ENCODE measurements at places on chromosomes 4 and X.

DNA sequence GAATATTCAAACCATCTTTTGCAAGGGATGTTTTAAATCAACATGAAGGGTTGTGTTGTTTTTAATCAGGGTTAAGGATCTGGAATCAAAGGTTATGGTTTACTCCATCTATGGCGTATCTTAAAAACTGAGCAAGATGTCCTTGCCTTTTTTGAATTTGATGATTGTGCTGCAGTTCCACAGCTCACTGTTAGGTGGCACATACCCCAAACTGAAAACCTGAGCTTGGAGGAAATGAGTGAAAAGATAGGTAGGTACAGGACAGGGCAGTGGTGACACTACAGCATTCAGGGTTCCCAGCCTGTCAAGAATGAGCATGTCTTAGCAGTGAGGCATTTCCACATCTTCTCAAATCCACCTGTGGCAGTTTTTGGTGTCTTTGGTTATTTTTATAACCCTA, 13.1 kb upstream of the EOLA1 start:
- DNase-seq: peak; percentile 40

GRCh38 chrX:129347291-129347690, 176.0 kb downstream of the SMARCA1 start:
- DNase-seq: no peak

DNA sequence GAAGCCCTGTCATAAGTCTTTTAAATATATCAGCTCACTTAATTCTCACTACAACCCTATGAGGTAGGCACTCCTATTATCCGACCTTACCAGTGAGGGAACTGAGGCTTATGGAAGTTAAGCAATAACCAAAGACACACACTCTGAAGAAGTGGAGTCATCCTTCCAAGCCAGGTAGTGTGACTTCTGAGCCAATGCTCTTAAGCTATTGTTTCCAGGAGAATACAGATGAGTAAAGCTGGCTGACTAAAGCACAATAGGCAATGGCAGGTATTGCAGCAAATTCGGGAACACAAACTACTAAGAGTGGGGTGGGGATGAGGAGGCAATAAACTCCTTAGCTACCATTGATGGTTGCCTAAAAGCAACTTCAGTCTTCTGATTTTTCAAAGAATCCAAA, 81.8 kb upstream of the KIT start:
- DNase-seq: no peak

- peak; percentile 72 for DNase-seq
Measured at GRCh38 chr4:142846729-142847596, 862 bp upstream of the INPP4B start.

- no peak for DNase-seq
Measured at GRCh38 chr4:151618858-151619257, 141.9 kb downstream of the GATB start.

DNA sequence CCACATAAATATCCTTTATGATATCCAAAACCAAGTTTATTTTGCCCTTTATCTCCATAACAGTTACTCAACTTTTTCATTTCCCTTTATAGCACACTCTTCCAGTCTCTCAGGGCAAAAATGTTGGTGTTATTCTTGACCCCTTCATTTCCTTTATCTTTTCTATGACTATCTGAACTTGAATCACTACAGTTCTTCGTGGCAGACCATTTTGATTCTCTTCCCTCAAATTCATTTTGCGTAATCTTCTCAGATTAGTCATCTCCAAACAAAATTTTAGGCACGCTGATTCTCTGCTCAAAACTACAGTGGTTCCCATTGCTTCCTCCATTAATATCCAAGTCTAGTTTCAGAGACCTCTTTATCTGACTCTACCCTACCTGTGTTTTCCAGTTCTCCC, 26.1 kb downstream of the RUFY3 start:
- DNase-seq: no peak

DNA sequence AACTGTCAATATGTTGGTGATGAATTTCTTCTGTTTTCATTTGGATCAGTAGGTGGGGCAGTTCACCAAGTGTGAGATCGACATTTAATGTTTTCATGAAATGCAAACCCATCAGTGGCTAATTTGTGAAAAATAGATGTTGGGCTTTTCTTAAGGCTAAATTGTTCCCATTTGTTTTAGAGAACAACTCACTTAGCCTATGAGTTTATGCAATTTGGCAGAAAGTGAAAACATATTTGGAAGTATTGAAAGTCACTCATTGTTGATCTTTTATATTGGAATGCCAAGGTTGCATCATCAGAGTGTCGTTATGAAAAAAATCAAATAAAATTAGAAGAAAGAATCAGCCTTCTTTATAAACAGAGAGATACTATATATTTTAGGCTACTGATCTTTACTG, 132.4 kb downstream of the RPA4 start:
- no peak for DNase-seq

GRCh38 chrX:1833656-1834360, 218.9 kb downstream of the ASMT start:
- peak; percentile 46 for DNase-seq

DNA sequence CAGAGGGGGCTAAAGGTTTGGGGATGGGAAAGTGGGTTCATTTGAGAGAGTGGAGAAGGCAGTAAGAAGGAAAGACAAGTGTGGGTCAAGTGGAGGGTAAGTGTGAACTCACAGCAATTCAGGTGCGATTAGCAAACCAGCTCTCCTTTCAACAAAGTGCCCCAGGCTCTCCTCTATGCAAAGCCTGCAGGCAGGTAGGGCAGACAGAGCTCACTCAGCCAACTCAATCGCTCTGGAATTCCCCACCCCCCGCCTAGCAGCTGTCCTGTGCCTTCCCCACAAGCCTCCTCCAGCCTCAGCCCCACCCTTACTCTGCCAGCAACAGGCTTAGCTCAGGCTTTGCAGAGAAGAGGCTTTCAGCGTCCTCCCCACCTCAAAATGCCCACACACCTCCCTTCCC, 14.8 kb upstream of the MAMLD1 start:
- no peak for DNase-seq

- no peak for DNase-seq
Measured at GRCh38 chrX:19121466-19121865, 802 bp downstream of the ADGRG2 start.

- peak; percentile 44 for DNase-seq
Measured at GRCh38 chr4:97153042-97153441, 990.2 kb downstream of the STPG2 start.

DNA sequence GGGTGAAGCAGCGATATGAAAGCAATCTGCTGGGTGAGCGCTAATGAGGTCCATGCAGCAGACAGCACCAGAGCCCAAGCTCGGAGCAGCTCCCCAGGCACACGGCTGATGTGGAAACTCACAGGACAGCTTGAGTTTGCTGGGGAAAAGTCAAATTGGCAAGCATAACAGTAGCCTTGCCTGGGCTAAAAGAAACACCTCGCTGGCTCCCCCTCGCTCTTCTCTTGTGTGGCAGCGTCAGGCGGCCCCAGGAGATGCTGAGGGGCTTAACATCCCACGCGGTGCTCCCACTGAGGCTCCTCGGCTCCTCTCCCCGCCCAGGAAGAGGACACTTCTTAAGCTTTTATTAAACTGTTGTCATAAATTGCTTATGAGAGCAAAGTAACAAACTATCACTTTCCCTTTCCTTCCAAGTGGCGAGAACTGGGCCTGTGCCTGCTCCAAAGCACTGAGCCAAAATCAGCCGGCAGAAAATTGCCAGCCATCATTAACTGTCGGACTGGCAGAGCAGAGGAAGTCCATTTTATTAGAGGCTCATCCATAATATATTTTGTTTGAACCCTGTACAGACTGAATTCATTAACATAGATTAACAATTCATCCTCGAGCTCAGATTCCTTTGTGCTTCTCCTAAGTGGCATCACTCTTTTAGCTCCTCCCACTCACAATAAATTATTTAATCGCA, 111.4 kb downstream of the TSPAN5 start:
- DNase-seq: peak; percentile 67

DNA sequence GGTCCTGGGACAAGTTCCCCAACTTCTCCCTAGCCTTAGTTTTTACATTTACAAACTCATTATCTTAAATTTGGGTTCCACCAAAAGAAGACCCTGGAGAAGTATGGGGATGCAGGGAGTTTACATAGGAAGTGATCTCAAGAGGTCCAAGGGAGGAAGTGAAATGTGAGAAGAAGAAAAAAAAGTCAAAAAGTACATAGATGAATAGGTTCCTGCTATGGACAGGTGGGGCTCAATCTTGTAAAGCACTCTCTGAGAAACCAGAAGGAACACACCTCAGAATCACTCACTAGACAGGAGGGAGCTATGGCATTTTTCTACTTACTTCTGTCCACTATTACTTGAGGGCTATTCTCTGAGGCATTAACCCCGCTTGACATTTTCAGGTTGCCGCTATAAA, 56.6 kb downstream of the ARHGAP6 start:
- no peak for DNase-seq

GRCh38 chr4:17081179-17081578, 182.7 kb upstream of the LDB2 start:
- no peak for DNase-seq

GRCh38 chr4:25703731-25704388, 48.2 kb downstream of the SLC34A2 start:
- no peak for DNase-seq

- no peak for DNase-seq
Measured at GRCh38 chr4:79267671-79268070, 58.2 kb downstream of the NAA11 start.

DNA sequence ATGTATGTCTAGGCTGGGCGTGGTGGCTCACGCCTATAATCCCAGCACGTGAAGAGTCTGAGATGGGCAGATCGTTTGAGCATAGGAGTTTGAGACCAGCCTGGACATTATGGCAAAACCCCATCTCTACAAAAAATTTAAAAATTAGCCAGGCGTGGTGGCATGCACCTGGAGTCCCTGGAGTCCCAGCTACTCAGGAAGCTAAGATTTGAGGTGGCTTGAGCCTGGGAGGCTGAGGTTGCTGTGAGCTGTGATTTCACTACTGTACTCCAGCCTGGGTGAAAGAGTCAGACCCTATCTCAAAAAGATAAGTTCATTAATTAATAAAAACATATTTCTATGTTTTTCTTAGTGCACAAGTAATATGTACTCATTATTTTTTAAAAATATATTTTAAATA, 238.1 kb downstream of the ARHGAP24 start:
- no peak for DNase-seq

GRCh38 chr4:80732010-80732409, 298.5 kb upstream of the BMP3 start:
- DNase-seq: no peak

- DNase-seq: no peak
Measured at GRCh38 chrX:56226980-56227379, 5.2 kb upstream of the KLF8 start.
